Dorsolateral prefrontal cortex (tissue), 122 donors: ENCODE measurements at places on chromosomes 1 and 21. TPM values are rescaled to one million over a fixed set of nuclear protein-coding genes. Genes with fewer than 3 reads are reported as not detected.

Gene MPZ
- 9.3 TPM for total RNA-seq

Gene CADM3
- total RNA-seq: 202 TPM

Gene PTPRF
- 183 TPM for total RNA-seq

Gene C8A
- total RNA-seq: not detected

Gene DEPDC1
- 0.35 TPM for total RNA-seq

Gene FCRL1
- not detected for total RNA-seq
